ENCODE measurements at places on chromosomes 3 and 15. TPM values are rescaled to one million over a fixed set of nuclear protein-coding genes. Genes with fewer than 3 reads are reported as not detected.

Gene LRRC2
- polyA plus RNA-seq, result 20.7 TPM

Gene TF
- 1.9 TPM for polyA plus RNA-seq

- DNase-seq, result no peak
These were observed 62.7 kb upstream of the NR2C2 start for GRCh38 chr3:14884665-14885064.

DNA sequence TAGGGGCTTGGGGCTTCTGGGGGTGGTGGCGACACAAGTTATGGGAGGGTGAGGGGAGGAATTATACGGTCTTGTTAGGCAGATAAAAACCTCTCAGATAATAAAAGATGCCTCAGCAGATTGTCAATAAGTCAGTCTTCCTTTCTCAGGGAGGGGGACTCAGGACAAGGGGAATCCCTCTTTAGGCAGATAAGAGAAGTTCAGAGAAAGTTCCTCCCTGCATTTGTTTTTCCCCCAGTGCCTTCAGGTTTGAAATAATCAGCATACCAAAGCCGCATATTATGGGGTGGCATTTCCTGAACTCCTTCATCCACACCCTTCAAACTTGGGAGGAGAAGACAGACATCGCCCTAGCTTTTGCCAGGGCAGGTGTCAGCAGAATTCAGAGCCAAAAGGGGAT is 8.5 kb downstream of the PPCDC start:
- no peak for DNase-seq

DNA sequence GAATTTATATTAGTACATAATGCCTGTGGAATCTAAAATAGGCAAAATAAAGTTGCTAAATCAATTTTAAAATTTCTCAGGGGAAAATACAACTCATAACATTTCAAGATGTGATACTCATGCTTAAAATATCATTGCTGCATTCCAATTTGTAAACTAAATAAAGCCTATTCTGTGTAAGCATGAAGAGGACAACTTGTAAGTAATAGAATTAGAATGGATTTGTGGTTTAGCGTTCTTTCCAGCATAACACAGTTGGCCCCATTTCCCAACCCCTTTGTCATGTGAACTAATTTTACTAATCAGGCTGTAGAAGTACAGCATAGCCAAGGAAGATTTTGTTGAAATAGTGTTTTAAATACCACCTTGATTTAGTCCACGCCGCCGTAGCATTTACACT is 437.2 kb downstream of the SI start:
- DNase-seq, result no peak

DNA sequence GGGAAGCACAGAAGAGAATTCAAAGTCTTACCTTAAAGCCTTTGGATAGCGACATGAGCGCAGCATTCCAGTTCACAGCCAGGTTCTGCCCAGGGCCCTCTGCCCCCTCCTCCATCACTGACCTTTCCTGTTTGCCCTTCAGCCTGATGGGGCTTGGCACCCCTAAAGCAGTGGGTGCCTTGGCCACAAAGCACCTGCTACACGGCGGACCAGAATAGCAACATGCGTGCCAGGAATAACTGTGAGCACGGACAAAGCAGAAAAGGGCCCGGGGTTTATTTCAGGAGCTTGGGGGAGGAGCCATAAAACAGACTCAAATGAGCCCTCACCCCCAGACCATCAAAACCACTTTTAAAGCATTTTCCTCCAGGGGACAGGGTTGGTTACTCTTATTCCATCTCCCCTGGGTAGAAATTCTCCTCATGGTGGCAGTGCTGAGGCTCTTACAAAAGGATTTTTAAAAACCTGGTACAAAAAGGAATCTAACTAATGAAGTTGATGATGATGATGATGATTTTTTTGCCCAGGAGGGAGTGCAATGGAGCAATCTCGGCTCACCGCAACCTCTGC is 135.4 kb downstream of the KLF13 start:
- DNase-seq, result no peak

- no peak for DNase-seq
These were observed 11.0 kb upstream of the KNG1 start for GRCh38 chr3:186705882-186706780.

DNA sequence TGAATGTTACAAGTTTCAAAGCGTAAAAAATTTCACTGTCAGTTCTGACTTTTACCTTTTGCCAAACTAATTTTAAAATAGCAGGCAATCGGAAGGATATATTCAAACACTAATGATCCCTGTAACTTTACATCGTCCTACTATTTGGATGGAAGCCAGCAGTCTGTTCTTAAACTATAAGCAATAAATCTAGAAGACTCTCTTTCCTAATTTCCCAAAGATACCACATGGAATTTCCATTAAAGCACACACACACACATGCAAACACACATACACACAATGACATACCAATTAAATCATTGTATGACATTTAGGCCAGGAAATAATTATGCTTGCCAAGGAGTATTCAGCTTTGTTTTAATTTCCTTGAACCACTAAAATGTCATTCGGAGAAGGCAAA is 32.0 kb downstream of the IL17RD start:
- no peak for DNase-seq

- no peak for DNase-seq
These were observed 1.5 kb downstream of the SLC6A11 start for GRCh38 chr3:10817506-10817905.

- DNase-seq, result no peak
These were observed 681.2 kb upstream of the GRM7 start for GRCh38 chr3:6179761-6180160.

Measured in heart left ventricle (tissue), 16 donors.